Right lung (tissue), 10 donors: ENCODE measurements at places on chromosomes 6 and 20.

- DNase-seq, result no peak
These were observed 903.1 kb downstream of the PHF3 start for GRCh38 chr6:64538722-64539121.

GRCh38 chr6:147061252-147061651 is 143.0 kb upstream of the STXBP5 start:
- no peak for DNase-seq

GRCh38 chr20:63740070-63740626 is 572 bp downstream of the SLC2A4RG start:
- peak; percentile 36 for DNase-seq

GRCh38 chr6:10421158-10421920 is 6.5 kb upstream of the TFAP2A start:
- DNase-seq, result no peak

GRCh38 chr20:44450903-44451450 is 24.7 kb upstream of the TTPAL start:
- DNase-seq, result no peak

- DNase-seq, result no peak
These were observed 22.6 kb downstream of the TRERF1 start for GRCh38 chr6:42429042-42429585.

DNA sequence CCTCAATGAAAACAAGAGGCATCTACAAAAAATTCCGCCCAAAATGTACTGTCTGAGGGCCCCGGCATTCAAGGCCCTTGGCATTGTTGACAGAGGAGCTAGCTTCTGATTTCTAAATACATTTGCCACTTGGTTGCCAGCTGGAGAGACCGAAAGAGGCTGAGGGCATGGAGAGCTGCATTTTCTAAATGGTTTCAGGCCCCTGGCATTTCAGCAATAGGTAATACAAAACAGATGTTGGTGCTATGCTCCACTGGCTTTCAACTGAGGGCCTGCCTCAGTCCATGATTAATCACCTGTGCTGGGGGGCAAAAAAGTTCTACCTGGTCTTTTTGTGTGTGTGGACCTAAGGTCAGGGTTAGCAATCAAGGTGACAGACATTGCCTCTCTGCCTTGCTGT is 79.5 kb upstream of the ISM1 start:
- DNase-seq, result no peak

DNA sequence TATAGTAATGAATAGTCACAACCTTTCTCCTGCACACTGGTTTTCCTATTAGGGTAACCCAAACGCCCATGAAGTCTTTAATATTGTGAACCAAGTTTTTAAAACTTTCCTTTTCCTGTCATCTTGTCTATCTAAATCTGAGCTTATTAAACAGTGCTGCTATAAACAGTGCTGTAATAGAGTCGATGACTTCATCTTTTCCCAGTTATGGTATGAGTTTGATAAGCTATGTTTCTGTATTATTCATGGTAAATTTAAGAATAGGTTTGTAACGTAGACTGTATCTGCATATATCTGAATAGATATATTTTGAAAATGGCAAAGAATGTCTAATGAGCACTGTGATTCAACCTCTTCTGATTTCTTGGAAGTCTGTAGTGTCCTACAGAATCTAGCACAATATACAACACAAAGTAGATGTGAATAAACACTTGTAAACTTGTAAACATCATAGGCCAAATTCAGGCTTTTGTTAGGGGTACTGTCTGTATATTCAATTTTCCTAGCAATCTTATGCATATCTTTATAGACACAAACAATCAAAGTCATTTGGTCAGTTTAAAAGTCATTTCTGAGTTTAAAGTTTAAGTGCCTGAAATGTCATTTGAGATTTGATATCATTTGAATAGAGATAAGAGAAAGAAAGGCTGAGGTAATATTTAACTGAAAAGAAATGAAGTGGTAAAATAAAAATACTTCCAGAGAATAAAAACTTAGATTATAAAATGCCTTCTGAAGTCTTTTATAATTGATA is 155.5 kb downstream of the PTPRK start:
- DNase-seq, result no peak
